ENCODE measurements at places on chromosomes 7 and 10.
A peak's percentile ranks its signal among the peaks of the same experiment; 100 is the strongest.

DNA sequence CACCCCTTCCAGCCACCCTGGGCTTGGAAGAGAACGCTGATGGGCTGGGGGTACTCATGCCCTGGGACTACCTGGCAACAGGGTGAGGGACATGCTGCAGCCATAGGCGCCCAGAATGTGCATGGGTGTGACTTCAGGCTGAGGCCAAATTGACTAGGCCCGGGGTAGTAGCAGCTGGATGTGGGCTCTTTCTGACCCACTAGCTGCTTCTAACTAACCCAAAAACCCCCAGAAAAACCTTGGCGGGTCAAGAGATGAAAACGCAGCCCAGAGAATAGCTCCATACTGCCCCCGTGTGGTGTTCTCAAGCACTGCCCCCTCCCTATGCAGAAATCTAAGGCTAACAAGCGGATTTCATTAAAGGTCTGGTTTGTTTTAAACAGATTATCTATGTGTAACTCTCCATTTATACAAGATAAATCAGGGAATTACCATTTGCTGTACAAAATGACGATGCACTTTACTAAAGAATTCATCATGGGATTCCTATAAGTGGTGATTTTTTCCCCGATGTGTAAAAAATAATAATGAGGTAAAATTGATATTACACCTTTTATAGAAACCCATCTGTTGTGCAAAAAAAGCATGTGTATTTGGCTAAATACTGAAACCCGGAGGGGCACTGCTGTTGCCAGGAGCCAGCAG, 4.2 kb downstream of the SMARCD3 start:
- peak; percentile 76 for DNase-seq

GRCh38 chr10:5594271-5595049, 69.7 kb downstream of the CALML3 start:
- no peak for DNase-seq

DNA sequence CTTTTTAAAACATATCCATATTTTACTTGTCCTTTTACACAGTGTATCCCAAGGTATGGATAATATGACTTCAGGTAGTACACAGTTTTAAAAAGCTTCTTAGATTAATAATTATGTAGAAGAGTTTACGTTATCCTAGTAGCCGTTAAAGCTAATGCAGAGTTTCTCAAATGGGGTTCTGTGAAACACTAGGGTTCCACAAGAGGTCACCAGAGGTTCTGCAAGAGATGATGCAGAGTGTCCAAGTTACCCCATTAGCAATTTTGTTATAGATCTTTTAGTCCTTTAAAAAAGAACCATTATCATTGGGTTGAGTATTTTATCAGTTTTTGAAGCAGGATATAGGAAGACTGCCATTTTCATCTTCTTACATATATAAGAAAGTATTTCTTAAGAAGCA, 298.9 kb upstream of the HPS1 start:
- DNase-seq, result no peak

GRCh38 chr7:157737151-157738065, 400.6 kb downstream of the DNAJB6 start:
- DNase-seq, result no peak

DNA sequence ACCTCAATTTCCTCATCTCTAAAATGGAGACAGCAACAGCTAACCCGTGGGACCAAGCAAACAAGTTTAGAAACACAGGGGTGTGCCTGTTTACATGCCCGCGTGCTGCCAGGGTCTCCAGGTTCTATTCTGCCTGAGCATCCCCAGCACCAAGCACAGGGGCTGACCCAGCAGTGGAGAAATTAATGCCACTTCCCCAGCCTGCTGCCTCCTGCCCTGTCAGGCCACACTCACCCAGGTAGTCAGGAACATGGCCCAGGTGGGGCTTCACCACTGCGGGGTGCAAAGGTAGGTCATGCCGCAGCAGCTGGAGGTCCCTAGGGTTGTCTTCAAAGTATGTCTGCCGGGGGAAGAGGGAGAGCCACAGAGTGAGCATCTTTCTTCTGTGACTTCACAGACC, 5.8 kb downstream of the DDX56 start:
- no peak for DNase-seq
